Globus pallidus (tissue), 1 donor: ENCODE measurements at places on chromosomes 3 and 15.

DNA sequence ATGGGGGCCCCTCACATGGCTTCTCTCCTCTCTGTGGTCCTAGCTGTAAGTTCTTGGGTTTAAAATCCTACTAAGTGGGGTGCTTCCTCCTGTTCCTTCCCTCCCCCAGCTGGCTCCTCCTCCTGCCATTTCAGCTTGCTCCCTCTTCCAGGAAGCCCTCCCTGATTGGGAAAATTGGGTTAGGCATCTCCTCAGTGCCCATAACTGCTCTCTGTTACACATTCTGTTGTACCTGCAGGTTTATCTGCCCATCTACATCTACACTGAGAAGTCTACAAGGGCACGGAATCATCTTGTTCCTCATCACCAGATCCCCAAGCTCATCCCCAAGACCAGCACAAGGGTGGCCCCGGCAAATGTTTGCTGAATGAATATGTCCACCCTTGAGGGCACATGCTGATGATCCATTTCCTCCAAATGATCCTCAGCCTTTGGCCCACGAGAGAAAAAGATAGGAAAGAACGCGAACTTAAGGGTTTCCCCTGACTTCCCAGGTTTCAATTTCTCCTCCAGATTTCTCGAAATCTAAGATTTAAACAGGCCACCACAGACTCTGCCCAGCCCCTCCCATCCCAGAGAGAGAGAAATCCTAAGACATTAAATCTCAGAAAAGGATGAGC lies 3.9 kb downstream of the SEMA7A start:
- DNase-seq = no peak

DNA sequence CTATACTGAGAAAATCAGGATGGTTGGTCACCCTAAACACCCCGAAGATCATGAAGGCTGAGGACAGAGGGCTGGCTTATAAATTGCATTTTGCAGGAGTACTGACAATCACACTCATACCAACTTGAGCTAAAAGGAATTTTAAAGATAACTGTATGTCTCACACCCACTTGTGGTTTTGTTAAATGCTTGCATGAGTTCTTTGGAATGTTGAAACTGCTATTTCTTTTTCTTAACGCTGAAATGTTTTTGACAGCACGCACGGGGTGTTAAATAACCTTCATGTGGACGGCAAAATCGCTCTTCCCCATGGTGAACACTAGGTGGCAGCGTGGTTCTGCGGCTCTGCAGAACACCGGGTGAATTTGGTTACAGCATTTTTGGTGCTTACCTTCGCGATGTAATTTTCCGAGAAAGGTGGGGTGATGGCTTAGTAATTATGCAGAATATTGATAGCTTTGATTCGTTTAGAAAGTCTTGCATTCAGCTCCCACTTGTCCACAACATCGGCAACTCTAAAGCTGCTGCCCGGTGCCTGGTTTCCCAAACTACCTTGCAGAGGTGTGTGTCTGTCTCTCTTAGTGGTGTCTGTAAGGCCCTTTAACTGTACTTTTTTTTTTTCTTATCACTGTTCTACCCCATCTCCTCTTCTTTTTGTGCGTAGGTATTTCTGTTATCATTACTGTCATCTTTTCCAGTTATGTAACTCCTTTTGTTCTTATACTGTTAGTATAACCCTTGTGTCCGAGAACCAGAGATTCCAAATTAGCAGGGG lies 51.7 kb downstream of the ARNT2 start:
- peak; percentile 62 for DNase-seq

DNA sequence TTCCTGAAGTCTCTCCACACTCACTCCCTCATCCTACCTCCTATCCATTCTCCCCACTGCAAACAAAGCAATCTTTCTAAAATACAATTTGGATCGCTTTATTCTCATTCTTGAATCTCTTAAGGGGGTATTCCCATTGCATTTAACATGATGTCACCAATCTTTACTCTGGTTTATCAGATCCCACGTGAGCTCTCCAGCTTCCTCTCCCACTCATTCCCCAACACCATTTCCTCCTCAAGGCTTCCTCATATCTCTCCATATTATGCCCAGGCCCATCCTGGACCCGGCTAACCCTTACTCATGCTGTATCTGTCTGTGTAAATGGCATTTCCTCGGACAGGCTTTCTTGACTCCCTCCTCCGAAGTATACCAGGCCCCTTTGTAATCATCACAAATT lies 165.0 kb downstream of the CD47 start:
- DNase-seq = no peak

DNA sequence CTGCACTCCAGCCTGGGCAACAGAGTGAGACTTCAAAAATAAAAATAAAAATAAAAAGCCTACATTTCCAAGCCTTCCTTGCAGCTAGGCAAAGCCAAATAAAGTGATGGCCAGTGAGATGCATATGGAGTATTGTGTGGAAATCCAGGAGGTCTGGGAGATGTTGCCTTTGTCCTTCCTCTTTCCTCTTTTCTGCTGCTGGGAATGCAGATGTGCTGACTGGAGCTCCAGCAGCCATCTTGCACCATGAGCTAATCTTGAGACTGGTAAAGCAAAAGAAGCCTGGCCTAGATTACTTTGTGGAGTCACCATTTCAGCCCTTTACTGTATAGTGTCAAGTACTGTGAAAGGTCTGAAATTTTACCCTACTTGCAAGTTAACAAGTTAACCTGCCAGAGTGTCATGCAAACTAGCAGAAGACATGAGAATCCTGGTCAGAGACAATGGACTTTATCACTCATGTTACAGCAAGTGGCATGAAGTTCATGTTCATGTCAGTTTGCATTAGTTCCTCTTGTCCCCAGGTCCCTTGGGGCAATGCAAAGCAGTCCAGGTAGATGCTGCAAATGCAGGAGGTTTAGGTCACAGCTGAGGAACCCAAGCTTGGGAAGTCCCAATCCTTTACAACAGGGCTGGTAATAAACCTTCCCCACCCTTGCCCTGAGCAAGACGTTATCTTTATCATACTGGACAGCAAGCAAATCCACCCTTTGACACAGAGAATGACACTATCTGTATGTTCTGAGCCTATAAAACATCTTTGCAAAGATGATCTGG lies 103.1 kb downstream of the TLE3 start:
- no peak for DNase-seq

DNA sequence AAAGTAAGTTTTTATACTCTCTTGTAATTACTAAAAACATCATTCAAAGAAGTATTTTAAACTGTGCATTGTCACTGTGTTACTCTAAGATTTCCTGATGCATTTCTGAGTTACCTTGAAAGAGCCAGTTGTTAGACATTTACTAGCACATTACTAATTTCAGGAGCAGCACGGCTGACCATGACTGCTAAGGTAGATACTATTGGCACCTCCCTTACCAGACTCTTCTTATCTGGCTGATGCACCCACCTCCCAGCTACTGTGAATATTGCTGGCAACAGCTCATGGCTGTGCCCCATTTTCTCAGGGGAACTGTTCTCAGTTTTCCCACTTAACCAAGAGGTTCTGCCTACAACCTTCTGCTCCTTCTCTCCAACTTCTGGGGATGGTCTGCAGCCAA lies 29.4 kb downstream of the COL6A5 start:
- DNase-seq = no peak

- DNase-seq = no peak
Measured at GRCh38 chr3:190721330-190721729, 141.2 kb downstream of the GMNC start.

GRCh38 chr15:34239151-34239808 lies 14.5 kb downstream of the EMC4 start:
- DNase-seq = no peak

GRCh38 chr3:141789281-141789680 lies 26.1 kb downstream of the GRK7 start:
- DNase-seq = no peak

- no peak for DNase-seq
Measured at GRCh38 chr15:57403566-57404325, 27.4 kb downstream of the CGNL1 start.

DNA sequence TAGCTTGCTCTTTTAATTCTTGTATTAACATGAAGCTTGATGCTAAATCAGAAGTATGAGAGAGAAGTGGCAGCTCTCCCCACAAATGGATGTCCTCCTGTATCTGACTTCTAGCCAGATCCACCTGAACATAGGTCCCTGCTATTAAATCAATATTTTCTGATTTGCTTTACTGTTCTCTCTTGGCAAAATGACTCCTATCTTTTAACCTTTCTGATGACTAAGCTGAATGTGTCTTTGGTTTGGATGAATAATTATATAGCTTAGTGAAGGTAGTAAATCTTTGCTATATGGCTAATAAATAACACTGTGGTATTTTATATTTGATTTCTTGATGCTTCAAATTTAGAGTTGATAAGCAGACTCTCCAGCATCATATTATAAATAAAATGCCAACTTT lies 28.3 kb upstream of the ARL14 start:
- no peak for DNase-seq
